ENCODE measurements at places on chromosomes 2 and 18.

- DNase-seq, result no peak
Observed at GRCh38 chr2:28981016-28981441, at the start of gene TOGARAM2. Gene TOGARAM2 (plus strand): TSS chr2:28981298. CDS start chr2:28994835, 13,537 bp downstream.

GRCh38 chr2:23377771-23378170 lies 7.2 kb upstream of the KLHL29 start:
- DNase-seq, result no peak

DNA sequence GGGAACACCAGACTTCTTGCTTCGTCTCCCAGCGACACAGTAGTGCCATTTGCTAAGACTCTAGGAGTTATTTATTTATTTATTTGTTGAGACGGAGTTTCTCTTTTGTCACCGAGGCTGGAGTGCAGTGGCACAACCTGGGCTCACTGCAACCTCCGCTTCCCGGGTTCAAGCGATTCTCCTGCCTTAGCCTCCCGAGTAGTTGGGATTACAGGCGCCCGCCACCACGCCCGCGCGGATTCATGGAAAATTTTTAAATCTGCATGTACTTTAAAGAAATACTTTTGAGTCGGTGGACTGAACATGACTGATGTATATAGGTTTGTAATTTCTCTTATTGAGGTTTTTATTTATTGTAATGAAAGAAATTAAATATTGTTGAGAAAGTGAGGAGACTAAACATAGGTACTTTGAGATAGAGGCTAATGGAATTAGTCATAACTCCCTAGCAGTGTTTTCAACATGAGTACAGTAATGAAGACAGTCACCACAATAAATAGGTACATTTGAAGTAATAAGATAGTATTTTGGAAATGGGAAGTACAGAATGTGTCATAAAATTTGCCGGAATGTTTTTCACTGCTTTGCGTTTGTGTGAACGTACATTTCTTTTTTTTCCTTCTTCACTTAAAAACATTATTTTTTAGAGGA lies 983 bp downstream of the MTX2 start:
- no peak for DNase-seq

GRCh38 chr2:212549941-212550340 lies 11.3 kb upstream of the ERBB4 start:
- DNase-seq, result no peak

- no peak for DNase-seq
Observed at GRCh38 chr2:127655209-127656073, 9.5 kb downstream of the GPR17 start.

DNA sequence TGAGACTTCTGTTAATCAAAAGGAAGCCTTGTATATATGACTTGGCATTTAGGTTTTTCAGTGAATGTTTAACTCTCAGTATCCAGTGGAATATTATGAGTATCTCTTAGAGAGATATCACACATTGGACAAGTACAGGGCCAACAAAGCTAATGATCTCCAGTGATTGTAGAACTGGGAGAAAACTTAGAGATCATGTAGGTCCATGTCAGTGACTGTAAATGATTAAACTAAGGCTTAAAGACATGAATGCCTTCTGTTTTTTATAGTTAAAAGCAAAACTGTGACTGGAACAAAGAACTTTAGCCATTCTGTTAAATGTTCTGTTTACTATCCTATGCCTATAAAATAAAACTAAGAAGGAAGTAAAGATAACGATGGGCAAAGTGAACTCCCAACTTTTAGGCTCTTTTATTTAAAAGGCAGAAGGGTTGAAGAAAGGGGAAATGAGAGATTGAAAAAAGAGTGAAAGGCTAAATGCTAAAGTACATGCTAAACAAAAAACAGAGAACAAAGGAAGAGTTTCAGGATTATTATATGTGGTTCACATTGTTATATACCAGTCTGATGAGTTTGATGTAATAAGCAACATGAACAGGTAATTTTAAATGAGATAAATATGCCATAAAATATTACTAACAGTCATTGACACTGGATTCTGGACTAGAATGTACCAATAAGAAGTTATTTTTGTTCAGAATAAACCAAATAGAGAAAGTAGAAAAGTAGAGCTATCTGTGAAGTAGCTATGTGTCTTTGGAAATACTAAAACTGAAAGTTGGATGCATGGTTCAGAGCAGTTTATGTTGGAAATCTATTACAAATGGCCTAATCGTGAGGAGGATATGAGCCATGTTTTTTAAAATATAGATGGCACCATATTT lies 37.1 kb upstream of the TNFRSF11A start:
- no peak for DNase-seq

DNA sequence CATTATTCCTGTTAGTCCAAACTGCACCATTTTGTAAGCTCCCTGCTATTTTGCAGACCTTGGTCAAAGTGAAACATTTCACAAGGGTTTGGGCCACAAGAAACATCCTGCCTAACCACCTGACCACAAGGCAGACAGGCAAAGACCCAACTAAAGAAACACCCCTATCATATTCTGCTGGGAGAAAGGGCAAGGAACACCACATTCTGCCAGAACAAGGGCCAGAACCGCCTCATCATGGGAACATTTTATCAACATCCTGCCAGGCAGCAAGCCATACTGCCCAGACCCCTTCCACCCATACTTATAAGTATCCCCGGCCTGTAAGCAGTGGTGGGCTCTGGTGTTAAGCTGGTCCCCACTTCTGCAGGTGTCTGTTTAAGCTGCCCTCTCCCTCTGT lies 12.0 kb upstream of the RAB31 start:
- DNase-seq, result no peak

DNA sequence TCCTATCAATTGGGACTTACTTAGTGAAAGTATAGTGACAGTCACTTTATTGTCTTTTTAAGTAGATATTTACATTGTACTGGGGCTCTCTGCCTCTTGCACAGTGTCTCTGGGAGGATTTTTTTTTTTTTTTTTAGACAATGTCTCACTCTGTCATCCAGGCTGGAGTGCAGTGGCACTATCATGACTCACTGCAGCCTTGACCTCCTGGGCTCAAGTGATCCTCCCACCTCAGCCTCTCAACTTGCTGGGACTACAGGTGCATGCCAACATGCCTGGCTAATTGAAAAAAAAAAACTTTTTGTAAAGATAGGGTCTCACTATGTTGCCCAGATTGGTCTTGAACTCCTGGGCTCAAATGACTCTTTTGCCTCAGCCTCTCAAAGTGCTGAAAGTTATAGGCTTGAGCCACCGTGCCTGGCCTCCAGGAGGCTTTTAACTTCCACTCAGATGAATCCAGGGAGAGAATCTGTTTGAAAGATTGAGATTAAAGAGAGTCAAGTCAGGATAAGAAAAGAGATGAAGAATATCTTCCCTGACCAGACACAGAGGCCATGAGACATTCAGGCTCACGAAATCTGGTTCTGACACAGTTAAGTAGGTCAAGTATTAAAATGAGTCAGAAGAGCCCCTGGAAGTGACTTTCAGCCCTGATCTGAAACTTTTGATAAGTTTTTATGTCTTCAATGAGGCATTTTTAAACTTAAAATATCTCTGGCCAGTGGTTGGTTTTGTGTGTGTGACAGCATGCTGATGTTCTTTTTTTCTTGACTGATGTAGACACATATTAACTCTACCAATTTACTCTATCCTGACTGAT lies 18.3 kb downstream of the ARHGEF33 start:
- DNase-seq, result no peak

All from naive B cell (primary cell).